ENCODE measurements at places on chromosomes 4 and X. TPM values are rescaled to one million over a fixed set of nuclear protein-coding genes. Genes with fewer than 3 reads are reported as not detected.

Gene ADGRA3
- 0.12 TPM for polyA plus RNA-seq

Gene HTN1
- polyA plus RNA-seq = not detected

Gene MAGEC3
- 0.28 TPM for polyA plus RNA-seq

Gene ASB9
- polyA plus RNA-seq = 1.1 TPM

Gene XAGE1A
- polyA plus RNA-seq = 227 TPM

Gene RBMXL3
- polyA plus RNA-seq = not detected

Gene RIPPLY1
- not detected for polyA plus RNA-seq

Gene GAGE1
- polyA plus RNA-seq = 549 TPM

Gene PRR32
- polyA plus RNA-seq = not detected

Gene NDP
- polyA plus RNA-seq = not detected

Gene LDB2
- polyA plus RNA-seq = not detected

Gene FAM9B
- polyA plus RNA-seq = 3.6 TPM
